ENCODE measurements at places on chromosomes 3 and 15.

GRCh38 chr3:186318135-186318534 is 43.9 kb downstream of the DGKG start:
- no peak for DNase-seq

DNA sequence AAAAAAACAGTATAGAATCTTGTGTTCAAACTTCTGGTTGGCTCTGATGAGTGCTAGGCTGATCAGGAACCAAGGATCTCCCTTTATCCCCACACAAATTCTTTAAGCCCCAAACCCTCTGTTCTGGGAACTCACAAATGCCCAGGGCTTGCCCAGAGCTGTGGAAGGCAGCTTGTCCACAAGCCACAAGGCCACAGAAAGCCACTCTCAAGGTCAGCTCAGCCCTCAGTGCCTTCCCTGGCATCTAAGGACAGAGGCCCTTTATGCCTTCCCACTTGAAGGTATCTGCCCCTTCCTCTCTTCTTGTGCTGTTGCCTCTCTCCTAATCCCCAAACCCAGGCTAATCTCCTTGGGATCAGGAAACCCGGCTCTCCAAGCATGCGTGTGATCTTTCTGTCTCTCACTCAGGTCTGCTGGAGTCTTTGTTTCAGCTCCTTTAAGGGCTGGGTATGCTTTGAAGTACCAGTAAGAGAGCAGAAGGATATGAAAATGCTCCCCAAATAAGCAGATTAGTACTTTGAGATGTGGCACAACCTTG is 145.0 kb upstream of the TRIM42 start:
- no peak for DNase-seq

DNA sequence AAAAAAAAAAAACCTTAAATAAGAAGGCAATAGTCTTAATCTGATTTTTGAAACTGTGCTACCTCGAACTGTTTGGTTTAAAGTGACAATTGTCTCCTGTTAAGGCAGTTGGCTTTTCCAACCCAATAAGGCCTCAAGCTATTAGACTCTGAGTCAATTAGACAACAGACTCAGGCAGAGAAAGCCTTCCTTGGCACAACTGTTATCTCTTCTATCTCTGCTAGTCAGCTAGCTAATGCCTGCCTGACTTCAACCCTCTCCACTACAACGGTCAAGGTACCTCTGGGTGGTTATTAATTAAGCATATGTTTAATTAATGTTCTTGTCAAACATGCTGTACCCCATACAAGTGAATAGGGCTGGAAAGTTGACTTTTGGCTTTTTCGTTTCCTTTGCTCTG is 110.2 kb upstream of the NLGN1 start:
- DNase-seq: no peak

DNA sequence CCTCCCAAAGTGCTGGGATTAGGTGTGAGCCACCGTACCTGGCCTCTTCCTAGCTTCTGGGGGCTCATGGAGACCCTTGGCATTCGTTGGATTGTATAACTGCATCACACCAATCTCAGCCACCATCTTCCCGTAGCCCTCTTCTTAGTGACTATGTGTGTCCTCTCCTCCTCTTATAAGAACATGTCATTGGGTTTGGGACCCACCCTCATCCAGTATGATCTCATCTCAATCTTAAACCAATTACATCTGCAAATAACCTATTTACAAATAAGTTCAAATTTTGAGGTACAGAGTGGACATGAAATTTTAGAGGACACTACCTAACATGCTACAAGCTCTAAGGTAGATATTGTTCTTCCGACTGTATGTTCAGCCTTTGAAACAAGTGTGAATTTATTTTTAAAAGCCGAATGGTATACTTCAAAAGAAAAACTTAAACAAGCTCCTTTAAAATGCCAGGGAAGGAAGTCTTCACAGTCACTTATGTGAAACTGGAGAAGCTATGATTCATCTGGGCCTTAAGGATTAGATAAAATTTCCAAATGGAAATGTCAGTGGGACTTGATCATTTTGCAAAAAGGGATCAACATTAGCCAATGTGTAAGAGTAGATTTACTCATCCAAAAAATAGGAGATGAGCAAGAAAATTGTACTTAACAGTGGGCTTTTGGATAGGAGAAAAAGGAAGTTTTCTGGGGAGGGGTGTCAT is 225.7 kb downstream of the MEX3B start:
- DNase-seq: no peak

DNA sequence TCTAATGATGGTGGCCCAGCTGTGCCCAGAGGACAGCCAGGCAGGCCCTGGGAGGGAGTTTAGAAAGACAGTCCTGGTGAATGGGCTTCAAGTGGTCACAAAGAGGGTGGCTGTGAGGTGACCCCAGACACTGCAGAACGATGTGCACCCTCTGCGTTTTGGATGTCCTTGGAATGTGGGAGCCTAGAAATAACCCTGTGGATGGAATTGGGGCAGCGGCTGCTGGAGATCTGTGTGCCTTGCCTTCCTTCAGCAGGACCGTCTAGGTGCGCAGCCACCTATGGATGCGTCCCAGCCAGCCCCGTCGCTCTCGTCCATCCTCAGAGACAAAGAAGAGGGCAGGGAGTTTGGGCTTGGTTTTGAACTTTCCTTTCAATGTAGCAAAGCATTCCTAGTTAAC is 46.5 kb downstream of the KLHL25 start:
- DNase-seq: no peak

All from astrocyte of the spinal cord (primary cell).